Vagina (tissue), 2 donors: ENCODE measurements at places on chromosomes 13 and 19.

- DNase-seq = peak; percentile 65
Measured at GRCh38 chr19:29477831-29478577, 47.8 kb upstream of the VSTM2B start.

GRCh38 chr13:110116072-110116487, 190.9 kb downstream of the COL4A1 start:
- DNase-seq = no peak

DNA sequence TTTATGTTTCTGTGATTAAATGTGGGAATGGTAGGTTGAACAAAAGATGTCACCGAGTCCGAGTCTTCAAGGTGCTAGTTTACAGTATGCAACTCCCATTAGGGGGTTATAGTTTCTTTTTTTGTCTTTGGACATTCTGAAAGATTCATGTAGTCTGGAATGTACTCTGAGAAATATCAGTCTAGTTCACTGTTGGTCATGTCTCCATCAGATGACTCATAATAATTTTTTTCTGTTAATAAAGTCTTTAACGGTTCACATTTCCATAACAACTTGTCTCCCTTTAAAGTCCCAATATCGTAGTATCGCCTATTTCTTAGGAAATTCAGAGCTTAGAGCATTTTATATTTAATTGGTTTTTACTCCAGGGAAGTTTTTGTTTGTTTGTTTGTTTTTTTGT, 13.5 kb upstream of the ESD start:
- no peak for DNase-seq

DNA sequence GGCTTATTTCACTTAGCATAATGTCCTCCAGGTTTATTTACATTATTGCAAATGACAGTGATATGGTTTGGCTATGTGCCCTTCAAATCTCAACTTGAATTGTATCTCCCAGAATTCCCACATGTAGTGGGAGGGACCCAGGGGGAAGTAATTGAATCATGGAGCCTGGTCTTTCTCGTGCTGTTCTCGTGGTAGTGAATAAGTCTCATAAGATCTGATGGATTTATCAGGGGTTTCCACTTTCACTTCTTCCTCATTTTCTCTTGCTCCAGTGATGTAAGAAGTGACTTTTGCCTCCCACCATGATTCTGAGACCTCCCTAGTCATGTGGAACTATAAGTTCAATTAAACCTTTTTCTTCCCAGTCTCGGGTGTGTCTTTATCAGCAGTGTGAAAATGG, 109.6 kb downstream of the VWA8 start:
- DNase-seq = no peak

DNA sequence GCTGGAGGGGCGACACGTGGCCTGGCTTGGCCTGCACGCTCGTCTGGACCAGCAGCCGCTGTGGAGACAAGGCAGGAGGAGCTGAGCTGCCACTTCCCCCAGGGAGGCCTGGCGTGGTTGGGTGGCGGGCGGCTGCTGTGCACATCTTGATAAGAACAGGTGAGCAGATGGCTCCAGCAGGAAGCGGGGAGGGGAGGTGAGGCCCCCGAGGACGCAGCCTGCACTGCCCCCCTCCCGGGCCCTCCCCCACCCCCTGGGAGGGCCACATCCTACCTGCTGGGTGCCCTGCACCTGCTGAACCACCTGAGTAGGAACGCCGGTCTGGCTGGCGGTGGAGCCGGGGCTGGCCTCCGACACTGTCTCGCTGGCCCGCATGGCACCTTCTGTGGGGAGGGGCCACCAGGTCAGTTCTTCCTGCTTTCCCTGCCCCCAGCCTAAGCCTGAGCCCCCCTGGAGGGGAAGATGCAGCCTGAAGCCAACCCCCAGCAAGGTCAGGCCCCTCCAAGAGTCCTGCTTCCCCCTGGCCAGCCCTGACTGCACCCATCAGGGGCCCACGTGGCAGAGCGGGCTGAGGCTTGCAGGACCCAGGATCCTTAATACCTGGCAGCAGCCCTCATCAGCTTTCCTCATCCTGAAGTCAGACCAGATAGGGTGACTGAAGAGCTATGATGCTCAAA, 22.8 kb downstream of the RFX1 start:
- no peak for DNase-seq
